ENCODE measurements at places on chromosomes 6 and 20. TPM values are rescaled to one million over a fixed set of nuclear protein-coding genes. Genes with fewer than 3 reads are reported as not detected.

FHL5 gene
- total RNA-seq, result not detected

TUBB2A gene
- total RNA-seq, result 42.8 TPM

RBBP9 gene
- total RNA-seq, result 17.6 TPM

NCOA6 gene
- total RNA-seq, result 7.7 TPM

TOX2 gene
- total RNA-seq, result 2.0 TPM

AK9 gene
- 3.7 TPM for total RNA-seq

SLC17A4 gene
- not detected for total RNA-seq

DEFB113 gene
- total RNA-seq, result not detected

C4B gene
- 1.4 TPM for total RNA-seq

C6orf52 gene
- 0.59 TPM for total RNA-seq

MOG gene
- not detected for total RNA-seq

SPDEF gene
- total RNA-seq, result not detected

VIP gene
- total RNA-seq, result not detected

EPPIN gene
- not detected for total RNA-seq

CLPSL1 gene
- total RNA-seq, result not detected

GNRH2 gene
- total RNA-seq, result 1.1 TPM

PACRG gene
- total RNA-seq, result 0.37 TPM

TXNDC5 gene
- 360 TPM for total RNA-seq

Measured in subcutaneous preadipocyte (primary cell).